ENCODE measurements at places on chromosomes 11 and 22.
A peak's percentile ranks its signal among the peaks of the same experiment; 100 is the strongest.

- ATAC-seq, result peak; percentile 79
These were observed 22.8 kb downstream of the NPAT start for GRCh38 chr11:108199446-108200321.

DNA sequence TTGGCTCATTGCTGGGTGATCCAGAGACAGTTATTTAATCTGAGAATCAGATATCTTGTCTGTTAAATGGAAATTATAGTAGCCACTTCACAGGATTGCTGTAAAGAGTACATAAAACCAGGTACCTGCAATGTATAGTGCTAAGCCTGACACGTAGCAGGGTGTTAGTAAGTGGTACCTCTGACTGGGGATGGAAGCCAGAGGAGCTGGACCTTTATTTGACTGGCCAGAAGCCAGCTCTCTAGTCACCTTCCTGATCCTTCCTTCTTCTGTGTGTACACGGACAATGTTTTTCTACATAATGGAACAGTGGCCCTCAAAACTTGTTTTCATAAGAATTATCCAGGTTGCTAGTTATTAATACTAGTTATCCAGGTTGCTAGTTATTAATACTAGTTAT is 25.5 kb upstream of the EHF start:
- ATAC-seq, result peak; percentile 39

- ATAC-seq, result no peak
These were observed 7.0 kb upstream of the CAPN5 start for GRCh38 chr11:77059806-77060205.

DNA sequence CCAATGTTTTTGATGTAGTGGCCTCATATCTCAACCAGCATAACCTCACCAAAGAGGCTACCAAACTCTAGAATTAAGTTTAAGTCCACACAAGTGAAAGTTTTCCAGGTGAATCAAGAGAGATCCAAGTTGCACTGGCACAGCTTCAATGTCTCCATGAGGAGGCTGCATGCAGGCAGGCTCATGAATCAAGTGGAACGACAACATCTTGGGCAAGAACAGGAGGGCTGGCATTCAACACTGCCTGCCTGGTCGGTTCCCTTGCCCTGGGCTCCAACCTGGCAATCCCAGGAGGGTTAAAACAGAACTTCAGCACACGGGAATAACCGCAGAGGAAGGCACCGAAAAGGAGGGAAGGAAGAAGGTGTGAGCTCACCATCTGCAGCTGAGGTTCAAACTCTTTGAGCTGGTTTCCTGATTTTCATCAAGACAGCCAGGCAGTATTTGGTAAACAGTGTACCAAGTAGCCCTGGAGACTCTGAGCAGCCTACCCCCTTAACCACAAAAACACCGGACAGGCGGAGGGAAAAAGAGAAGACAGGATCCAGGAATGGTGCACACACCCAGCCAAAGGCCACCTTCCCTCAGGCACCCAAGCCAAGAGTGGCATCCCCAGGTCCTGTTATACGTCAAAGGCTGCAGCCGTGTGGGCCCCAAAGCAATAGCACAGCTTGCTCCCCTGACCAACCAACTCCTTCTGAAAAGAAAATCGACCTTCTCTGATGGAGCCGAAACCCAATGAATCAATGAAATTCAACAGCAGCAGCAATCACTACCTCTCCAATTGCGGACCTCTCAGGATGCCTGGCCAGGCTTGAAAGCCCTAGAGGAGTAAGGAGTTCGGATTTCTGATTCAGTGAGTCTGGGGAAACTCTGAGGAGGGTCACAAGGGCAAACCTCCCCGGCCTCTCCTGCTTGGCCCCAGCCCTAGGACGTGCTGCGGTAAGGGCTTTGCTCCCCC is 1.3 kb downstream of the PACSIN2 start:
- ATAC-seq, result peak; percentile 1

GRCh38 chr11:71342951-71343827 is 90.8 kb upstream of the SHANK2 start:
- peak; percentile 37 for ATAC-seq

DNA sequence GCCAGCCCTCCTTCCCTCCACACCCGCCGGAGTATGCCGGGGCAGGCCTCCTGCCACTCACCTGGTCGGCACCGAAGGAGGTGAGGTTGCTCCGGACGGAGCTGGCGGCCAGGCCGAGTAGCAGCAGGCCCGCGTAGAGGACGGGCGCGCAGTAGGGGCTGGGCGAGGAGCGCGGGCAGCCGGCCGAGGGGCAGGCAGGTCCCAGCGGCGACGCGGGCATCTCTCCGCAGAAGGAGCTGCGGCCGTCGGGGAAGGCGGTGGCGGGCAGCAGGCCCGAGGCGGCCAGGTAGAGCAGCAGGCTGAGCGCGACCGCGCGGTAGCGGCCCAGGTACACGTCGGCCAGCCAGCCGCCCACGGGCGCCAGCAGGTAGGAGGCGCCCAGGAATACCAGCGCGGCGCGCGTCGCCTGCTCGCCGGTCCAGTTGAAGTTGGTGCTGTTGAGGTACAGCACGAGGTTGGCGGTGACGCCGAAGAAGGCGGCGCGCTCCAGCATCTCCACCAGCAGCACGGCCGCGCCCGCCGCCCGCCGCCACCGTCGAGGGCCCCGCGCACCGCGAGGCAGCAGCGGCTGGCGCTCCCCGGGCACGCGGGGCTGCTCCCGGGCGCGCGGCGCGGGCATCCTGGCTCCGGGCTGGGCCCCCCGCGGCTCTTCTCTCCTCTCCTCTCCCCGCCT is 907 bp downstream of the SLC15A3 start:
- peak; percentile 38 for ATAC-seq

DNA sequence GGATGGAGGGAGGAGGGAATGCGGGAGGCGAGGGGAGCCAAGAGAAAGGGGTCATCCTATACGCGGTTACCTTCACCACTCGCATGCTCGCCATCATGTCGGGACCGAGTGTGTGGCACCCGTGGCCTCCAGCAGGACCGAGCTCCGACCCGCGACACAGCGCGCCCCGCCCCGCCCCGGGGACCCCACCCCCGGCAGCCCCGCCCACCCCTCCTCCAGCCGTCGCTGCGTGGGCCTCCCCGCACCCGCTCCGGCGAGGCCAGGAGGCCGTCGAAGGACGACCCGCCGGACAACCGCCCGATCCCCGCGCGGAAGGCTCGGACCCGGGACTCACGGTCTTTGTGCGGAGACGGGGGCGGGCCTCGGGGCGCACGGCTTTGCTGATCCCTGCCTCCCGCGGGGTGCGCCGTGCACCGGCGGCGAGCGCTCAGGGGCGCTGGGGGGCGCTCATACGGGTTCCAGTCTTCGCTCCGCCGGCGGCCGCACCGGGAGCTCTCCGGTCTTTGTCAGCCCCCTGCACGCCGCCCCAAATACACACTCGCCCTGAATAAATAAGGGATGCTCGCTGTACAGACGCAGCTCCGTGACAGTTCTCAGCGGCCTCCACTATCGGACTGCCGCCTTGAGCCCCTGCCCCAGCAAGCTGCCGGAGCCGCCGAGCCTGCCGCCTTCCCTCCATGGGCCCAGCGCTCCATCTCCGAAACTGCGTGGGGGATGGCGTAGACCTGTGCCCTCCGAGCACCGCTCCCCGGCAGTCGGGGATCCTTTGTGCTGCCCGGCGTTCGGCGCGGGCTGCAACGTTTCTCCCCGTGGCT is at the start of gene UBE2L6:
Gene UBE2L6 (minus strand): TSS at position 158 of the 815 bp plus-strand sequence. CDS start 61 bp downstream, at position 97.
- ATAC-seq, result peak; percentile 82

DNA sequence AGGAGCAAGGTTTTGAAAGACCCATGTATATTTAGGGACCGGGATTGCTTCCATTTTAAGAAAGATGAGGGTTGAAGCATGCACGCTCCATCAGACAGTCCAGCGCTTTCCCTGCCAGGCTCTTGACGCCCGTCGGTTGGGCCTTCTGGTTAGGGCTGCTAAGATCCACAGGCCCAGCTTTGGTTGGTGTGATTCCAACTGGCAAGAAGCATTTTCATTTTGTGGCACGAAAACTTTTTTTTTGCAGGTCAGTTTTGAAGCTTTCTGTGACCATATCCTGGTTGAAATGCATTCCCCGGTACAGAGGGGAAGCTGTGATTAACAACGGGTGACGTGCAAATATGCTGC is 34.3 kb upstream of the MPPED1 start:
- ATAC-seq, result no peak

DNA sequence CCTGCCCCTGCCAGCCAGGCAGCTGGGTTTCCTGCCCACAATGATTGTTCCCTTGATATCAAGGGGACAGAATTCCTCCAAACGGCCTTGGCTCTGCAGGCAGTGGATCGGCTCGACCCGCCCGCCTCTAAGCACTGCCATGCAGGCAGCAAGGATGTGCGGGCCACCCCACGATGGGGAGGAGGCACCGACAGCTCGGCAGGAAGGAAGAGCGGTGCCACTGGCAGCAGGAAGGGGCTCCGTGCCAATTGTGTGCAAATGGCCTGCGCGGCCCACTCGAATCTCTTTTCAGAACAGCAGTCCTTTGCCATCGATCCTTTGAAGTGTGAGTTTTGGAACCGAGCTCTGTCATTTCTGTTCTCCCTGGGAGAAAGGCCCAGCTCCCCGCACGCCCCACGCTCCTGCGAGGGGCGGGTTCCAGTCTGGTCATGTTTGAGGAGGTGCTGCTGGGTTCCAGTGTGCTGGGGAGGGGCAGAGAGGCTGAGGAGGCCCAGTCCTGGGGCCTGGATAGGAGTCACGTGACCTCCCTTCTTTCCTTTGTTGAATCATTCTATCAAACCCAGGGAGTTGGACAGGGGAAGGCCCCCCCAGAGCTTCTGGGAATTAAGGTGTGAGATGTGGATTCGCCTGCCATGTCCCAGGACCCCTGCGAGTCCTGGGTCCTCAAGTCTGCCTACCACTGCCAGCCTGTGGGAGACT is 406.0 kb downstream of the CTTN start:
- ATAC-seq, result no peak

GRCh38 chr11:73244589-73245240 is 26.6 kb downstream of the P2RY2 start:
- ATAC-seq, result no peak

GRCh38 chr11:92554688-92555087 is 330.1 kb downstream of the FAT3 start:
- no peak for ATAC-seq

- no peak for ATAC-seq
These were observed 6.8 kb upstream of the HEPACAM start for GRCh38 chr11:124942466-124943253.

GRCh38 chr11:73295241-73295995 is 12.7 kb upstream of the ARHGEF17 start:
- peak; percentile 59 for ATAC-seq

GRCh38 chr11:65321828-65322485 is 7.3 kb downstream of the CDC42EP2 start:
- no peak for ATAC-seq

- no peak for ATAC-seq
These were observed 1.6 kb upstream of the LRRC55 start for GRCh38 chr11:57180081-57180561.

- ATAC-seq, result no peak
These were observed 424.9 kb downstream of the TBC1D22A start for GRCh38 chr22:47187176-47187957.

DNA sequence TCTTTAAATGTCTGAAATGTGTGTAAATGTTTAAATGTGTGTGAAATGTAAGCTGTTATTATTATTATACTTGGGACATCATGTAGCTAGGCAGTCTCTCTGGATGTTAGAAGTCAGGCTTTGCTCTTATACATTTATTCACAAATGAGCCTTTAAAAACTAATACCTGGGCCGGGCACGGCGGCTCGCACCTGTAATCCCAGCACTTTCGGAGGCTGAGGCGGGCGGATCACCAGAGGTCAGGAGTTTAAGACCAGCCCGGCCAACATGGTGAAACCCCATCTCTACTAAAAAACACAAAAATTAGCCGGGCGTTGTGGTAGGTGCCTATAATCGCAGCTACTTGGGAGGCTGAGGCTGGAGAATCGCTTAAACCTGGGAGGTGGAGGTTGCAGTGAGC is 21.7 kb upstream of the CTTN start:
- ATAC-seq, result no peak

DNA sequence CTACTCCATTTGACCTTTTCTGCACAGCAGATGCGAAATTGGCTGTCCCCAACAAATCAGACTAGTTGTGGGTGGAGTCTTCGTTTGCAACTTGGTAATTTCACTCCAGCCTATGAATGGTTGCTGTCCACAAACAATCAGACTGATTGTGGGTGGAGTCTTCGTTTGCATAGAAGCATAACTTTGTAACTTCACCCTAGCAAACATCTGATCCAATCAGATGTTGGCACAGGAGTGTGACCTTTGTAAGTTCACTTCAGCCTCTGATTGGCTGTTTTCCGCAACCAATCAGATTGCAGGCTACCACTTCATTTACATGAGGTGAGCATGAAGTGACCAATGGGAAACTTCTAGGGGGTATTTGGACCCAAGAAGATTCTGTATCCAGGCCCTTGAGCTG is 16.3 kb upstream of the CABP2 start:
- no peak for ATAC-seq

GRCh38 chr11:27678242-27678641 is 22.0 kb downstream of the BDNF start:
- ATAC-seq, result no peak

DNA sequence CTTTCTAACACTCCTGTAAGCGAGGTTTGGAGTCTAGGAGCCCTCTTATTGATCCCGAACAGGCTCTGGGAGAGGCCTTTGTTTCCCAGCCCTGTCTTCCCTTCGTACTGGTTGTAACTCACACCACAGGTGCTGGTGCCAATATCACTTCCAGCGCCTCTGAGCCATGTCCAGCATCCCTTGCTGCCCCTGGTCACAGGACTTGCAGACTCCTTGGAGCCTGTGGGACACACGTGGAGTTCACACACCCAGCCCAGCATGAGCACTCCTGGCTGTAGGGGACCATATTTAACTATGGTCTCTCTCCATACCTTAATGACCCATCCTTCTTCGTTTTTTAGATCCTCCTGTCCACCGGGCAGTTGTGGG is 2.2 kb downstream of the ZBTB16 start:
- no peak for ATAC-seq

DNA sequence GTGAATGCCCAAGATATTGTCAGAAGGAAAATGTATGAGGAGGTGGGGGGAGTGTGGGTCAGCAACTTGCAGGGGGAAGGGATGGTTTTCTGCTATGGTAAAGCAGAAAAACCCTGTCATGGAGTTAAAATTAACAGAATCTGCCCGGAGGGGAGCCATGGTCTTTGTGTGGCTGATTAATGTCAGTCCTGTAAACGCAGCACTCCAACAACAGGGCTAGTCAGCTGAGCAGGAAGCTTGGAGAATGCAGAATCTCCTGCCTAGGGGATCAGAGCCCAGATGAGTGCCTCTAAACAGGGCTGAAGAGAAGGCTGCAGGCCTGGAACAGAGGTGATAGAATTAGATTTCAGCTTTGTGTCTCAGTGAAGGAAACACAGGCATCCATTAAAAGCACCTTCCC is 140.9 kb upstream of the MTNR1B start:
- no peak for ATAC-seq

- no peak for ATAC-seq
These were observed 611.7 kb downstream of the OPCML start for GRCh38 chr11:132920451-132921096.

GRCh38 chr11:122882189-122882856 is at the start of gene JHY:
Gene JHY (plus strand): TSS chr11:122882759. CDS start chr11:122885850, 3,091 bp downstream.
- ATAC-seq, result peak; percentile 81

- no peak for ATAC-seq
These were observed 14.5 kb downstream of the NARS2 start for GRCh38 chr11:78560153-78560552.

DNA sequence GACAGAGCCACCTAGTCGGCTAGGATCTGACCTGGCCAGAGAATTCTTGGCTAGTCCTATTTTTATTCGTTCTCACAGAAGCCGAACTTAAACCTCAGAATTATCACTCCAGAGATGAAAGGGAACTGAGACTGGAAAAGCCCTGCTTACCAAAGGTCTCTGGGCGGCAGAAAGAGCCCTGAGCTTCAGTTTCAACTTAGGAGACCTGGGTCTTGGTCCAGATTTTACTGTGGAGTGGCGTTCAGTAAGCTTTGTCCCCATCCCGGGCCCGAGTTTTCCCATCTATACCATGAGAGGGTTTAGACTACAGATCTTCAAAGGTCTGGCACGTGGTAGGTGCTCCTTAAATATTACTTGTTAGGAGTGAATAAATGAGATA is 516 bp downstream of the NEU3 start:
- ATAC-seq, result no peak

Measured in esophagus mucosa (tissue), 1 donor.